ENCODE measurements at places on chromosomes 7 and 10.
A peak's percentile ranks its signal among the peaks of the same experiment; 100 is the strongest.

DNA sequence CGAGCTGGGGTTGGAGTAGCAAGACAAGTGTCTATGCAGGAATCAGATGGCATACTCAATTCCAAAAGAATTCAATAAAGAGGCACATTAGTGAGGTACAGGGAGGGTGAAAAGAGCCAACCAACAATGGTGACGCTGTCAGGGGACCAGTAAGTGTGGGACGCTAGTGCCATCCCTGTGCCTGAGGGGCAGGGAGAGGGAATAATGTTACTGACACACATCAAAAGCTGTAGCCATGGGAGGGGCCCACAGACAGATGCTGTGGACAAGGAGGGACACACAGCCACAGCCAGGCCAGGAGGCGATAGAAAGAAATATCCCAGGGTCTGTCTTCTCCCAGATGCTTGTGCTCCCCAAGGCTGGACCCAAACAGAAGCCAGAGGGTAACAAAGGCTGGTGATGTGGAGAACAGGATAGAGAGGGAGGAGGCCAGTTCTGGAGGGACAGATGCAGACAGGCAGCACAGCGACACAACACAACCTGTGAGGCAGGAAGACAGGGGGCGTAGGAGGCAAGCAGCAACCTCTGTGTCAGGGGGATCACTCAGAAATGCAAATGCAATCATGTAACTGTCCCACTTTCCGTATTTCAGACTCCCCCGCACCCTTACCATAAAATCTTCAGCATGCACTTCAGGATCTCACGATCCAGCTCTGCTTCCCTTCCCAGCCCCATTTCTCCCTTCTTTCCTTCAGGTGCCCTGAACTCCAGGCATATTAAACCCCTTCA lies 240.5 kb upstream of the FZD8 start:
- no peaks in the 10 kb centered on the region for H3K27me3 ChIP-seq
- no peaks in the 10 kb centered on the region for H3K4me1 ChIP-seq
- no peak overlapping the region for H3K4me3 ChIP-seq
- DNase-seq: no peak
- H3K36me3 ChIP-seq: no peaks in the 10 kb centered on the region
- H3K27ac ChIP-seq: no peak overlapping the region

DNA sequence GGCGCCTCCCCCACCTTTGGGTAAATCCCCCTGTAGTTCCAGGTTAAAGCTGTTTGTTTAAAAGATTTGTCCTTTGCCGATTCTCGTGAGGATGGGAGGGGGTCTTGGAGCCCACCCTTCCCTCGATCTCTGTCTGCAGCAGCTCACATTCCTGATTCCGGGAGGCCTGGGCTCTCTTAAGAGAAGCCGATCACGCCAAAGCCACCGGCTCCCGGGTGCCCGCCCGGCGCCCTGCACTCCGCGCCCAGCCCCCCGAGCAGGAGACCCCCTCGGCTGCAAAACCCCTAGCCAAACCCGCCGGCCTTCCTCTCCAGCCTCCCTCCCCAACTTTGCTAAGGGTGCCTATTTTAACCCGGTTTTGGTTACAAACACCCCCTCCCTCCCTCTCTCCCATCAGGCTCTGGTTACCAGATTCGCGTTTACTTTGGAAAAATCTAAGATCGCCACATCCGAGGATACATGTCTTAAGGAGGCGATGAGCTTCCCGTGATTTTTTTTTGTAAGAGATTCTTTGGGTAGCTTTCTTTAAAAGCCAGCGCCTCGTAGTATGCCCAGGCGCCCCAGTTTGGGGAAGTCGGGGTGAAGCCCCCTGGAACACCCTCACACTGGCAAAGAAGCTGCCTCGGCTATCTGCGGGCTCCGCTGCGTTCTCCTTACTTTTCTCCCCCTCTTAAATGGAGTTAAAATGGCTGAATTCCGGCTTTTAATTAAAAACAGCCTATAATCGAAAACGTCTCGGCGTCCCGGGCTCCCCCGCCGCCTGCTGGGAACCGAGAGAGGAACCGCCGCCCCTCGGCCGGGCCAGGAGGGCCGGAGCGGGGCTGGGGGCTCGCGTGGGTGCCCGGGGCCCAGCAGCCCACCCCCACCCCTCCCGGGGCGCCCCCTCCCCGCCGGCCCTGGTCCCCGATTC lies 983 bp downstream of the TNRC18 start:
- H3K36me3 ChIP-seq: peaks cover 2% of the 10 kb centered on the region
- H3K27me3 ChIP-seq: no peaks in the 10 kb centered on the region
- peak; percentile 84 for DNase-seq
- H3K4me1 ChIP-seq: peaks cover 19% of the 10 kb centered on the region
- H3K4me3 ChIP-seq: peak overlapping the region; percentile 72

- no peak overlapping the region for H3K27ac ChIP-seq
- no peak overlapping the region for H3K4me3 ChIP-seq
- H3K4me1 ChIP-seq: peaks cover 3% of the 10 kb centered on the region
- H3K36me3 ChIP-seq: peaks cover 5% of the 10 kb centered on the region
- DNase-seq: no peak
- H3K27me3 ChIP-seq: no peaks in the 10 kb centered on the region
These were observed 83.3 kb downstream of the CTBP2 start for GRCh38 chr10:125076891-125077541.

- peaks cover 5% of the 10 kb centered on the region for H3K4me1 ChIP-seq
- no peak for DNase-seq
- H3K36me3 ChIP-seq: no peaks in the 10 kb centered on the region
These were observed 48.8 kb downstream of the GOLGA7B start for GRCh38 chr10:97898429-97898828.

GRCh38 chr7:24831240-24831639 lies 74.0 kb upstream of the GSDME start:
- H3K27ac ChIP-seq: no peak overlapping the region
- H3K4me3 ChIP-seq: no peak overlapping the region
- peaks cover 31% of the 10 kb centered on the region for H3K36me3 ChIP-seq
- H3K27me3 ChIP-seq: no peaks in the 10 kb centered on the region
- DNase-seq: no peak

DNA sequence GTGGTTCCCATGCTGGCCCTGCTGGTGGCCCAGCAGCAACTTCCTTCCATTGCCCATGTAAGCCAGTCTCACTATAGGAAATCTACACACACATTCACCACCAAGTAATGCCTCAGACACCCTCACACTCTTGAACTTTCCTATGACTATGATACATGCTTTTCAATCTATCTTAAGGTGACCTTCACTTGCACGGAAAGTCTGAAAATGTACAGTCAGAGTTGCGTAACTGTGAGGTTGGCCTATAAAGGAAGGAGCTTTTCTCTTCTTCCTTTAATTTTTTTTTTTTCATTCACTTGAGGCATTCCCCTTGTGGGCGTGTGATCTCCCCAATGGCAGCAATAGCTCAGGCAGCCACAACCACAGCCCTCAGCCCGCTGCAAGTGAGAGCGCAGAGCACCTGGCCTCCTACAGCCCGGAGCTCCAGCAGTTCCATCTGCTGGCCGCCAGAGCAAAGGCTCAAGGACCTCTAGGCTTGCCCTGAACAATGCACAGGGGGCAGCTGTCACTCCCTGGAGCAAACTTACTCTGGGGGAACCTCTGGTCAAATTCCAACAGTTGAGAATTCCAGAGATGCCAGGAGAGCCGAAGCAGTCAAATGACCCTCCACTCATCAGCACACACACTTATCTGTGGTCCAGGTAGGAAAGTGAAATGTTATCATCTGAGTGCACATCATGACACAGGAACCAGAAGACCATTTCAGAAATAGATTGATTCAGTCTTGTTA lies 123.1 kb upstream of the ADO start:
- H3K27ac ChIP-seq: no peak overlapping the region
- no peaks in the 10 kb centered on the region for H3K36me3 ChIP-seq
- H3K4me1 ChIP-seq: no peaks in the 10 kb centered on the region
- DNase-seq: no peak
- H3K27me3 ChIP-seq: no peaks in the 10 kb centered on the region

Data from SK-N-SH (cell line).